ENCODE measurements at places on chromosomes 13 and 19. TPM values are rescaled to one million over a fixed set of nuclear protein-coding genes. Genes with fewer than 3 reads are reported as not detected.
A peak's percentile ranks its signal among the peaks of the same experiment; 100 is the strongest.

ZNF541 gene
- polyA plus RNA-seq: 0.03 TPM

DNA sequence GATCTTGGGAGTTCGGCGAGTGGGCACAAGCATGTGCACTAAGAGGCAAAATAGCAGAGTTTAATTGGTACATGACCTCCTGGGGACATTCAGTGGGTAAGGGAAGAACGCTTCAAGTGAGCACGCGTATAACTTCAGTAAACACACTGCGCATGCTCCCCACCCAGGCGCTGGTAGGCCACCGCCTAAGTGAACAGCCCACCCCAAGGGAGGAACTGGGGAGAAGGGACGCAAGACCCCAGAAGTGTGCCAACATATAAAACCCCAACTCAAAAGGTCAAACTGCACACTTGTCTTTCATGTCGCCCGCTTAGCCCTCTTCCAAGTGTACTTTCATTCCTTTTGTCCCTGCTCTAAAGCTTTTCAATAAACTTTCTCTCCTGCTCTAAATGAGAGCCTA, 10.5 kb upstream of the NTN5 start:
- no peak for DNase-seq

GRCh38 chr13:40391788-40392187, 274.7 kb downstream of the FOXO1 start:
- no peak for DNase-seq

GRCh38 chr19:17683078-17683477, 5.1 kb downstream of the UNC13A start:
- no peak for DNase-seq

- no peak for DNase-seq
Measured at GRCh38 chr13:42740753-42741152, 40.6 kb upstream of the FAM216B start.

FCGBP gene
- polyA plus RNA-seq: 2.4 TPM

CRX gene
- polyA plus RNA-seq: not detected

GRCh38 chr13:46552303-46552682, 677 bp upstream of the LRCH1 start:
- DNase-seq: no peak

GRCh38 chr13:75839406-75839805, 203.3 kb downstream of the LMO7 start:
- no peak for DNase-seq

DNA sequence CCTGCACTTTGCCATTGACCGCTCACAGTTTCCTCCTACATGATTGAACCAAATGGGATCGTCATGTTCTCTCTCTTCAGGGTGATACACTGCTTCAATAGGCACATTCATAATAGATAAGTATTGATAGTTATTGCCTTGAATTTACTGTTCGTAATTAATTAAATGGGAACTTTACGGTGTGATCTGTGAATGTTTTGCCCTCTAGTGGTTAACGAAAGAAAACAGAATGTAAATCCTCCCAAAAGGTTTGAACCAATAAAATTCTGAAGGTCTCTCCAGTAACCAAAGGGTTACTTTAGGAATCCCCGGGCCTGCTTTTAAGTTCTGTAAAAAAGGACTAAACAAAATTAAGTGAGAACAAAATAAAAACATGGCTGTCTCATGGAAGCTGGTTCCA, 389.3 kb downstream of the DACH1 start:
- DNase-seq: no peak

STARD13 gene
- 10.4 TPM for polyA plus RNA-seq

DPP9 gene
- 9.4 TPM for polyA plus RNA-seq

GRCh38 chr19:48415395-48415794, 21.9 kb downstream of the GRIN2D start:
- peak; percentile 52 for DNase-seq

DNA sequence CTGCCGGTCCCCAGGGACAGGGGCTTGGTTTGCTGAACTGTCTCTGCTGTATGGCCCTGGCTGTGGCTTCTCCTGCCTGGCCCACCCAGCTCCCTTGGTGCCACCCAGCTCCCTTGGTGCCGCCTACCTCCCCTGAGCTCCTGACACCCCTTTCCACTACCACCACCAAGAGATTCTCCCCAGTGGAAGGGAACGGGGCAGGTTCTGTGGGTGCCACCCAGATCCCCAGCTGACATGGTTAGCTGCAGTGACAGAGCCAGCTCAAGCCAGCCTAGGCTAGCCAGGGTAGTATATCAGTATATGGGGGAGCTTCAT, 28.5 kb upstream of the POP4 start:
- DNase-seq: no peak

DNA sequence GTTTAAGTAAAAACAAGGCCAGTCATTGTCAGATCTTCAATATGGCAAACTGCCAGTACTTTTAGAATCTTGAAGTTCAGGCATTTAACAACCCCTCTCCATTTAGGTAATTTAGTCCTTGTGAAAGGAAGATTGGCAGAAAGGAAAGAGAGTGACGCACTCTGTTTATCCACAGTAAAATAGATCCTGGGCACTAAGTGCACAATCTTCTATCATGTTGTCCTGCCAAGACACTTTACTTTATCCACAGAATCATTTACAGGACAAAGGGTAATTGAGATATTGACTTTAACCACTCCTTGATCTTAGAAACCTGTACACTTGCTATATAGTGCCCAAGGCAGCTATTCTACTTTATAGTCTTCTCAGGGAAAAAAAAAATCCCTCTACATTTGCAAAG, 786.4 kb upstream of the SLITRK1 start:
- DNase-seq: no peak

ANKLE1 gene
- polyA plus RNA-seq: 1.5 TPM

DNA sequence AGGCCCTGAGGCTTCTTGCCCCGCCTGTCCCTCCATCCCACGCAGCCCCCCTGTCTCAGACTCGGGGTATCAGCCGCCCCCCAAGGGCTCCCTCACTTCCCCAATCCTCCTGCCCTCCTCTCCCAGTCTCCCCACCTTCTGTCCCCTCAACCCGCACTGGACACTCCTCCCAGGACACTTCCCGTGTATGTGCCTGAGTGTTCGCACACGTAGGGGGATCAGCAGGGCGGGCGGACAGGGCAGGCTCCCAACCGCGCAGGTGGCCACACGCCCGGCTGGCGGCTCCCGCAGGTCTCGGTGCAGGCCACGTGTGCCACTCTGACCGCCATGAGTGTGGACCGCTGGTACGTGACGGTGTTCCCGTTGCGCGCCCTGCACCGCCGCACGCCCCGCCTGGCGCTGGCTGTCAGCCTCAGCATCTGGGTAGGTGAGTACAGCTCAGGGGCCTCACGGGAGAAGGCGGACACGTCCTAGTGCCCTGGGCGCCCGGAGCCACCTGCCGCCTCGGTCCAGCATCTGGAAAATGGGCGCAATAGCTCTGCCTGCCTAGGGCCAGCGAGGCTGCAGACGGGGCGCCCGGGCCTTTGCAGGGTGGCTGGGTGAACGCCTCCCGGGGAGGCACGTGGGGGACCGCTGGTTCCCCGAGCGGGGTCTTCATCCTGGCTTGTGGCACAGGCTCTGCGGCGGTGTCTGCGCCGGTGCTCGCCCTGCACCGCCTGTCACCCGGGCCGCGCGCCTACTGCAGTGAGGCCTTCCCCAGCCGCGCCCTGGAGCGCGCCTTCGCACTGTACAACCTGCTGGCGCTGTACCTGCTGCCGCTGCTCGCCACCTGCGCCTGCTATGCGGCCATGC, 2.3 kb downstream of the KISS1R start:
- DNase-seq: no peak

- no peak for DNase-seq
Measured at GRCh38 chr13:26019251-26019650, 32.6 kb downstream of the SHISA2 start.

- peak; percentile 9 for DNase-seq
Measured at GRCh38 chr13:20127262-20127561, 33.6 kb downstream of the GJA3 start.

DNA sequence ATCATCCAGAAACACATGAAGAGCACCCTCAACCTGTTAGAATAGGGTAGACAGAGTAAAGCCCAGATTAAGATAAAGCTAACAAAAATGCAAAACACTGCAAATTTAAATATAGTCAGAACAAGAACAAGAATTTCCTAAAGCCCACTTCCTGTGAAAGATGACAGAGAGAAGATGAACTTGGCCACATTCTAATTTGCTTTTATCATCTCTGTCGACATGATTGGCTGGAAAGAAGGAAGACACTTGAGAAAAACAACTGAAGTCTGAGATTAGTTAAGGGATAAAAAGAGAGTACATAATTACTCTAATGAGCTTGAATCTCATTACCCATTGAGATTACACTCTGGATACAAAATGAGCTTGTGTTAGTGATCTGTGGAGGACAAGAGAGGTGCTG, 537.6 kb downstream of the KLF5 start:
- DNase-seq: no peak

SMIM44 gene
- polyA plus RNA-seq: not detected

CARS2 gene
- polyA plus RNA-seq: 41.7 TPM

- no peak for DNase-seq
Measured at GRCh38 chr19:32873247-32873959, 3.8 kb upstream of the SLC7A9 start.

DNA sequence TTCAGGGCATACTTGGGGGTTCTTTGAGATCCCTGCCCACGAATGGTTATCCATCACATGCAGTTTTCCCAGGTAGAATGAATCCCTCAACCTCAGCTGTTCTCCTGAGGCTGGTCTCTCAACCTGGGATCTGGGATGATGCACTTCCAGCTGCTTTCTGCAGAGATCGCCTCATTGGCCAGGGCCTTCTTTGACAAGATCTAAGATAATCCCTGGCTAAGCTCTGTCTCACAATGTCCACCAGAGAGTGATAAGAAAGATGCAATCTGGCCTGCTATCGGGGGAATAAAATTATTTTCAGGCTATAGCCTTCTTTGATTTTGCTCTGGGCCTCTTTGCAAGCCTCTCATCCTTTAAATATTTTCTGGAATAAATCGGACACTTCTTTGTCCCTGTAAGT, 1021.1 kb downstream of the EFNB2 start:
- no peak for DNase-seq

- DNase-seq: no peak
Measured at GRCh38 chr19:24048261-24048660, 38.7 kb upstream of the ZNF254 start.

NBEA gene
- polyA plus RNA-seq: 2.8 TPM

TUBA3C gene
- not detected for polyA plus RNA-seq

DNA sequence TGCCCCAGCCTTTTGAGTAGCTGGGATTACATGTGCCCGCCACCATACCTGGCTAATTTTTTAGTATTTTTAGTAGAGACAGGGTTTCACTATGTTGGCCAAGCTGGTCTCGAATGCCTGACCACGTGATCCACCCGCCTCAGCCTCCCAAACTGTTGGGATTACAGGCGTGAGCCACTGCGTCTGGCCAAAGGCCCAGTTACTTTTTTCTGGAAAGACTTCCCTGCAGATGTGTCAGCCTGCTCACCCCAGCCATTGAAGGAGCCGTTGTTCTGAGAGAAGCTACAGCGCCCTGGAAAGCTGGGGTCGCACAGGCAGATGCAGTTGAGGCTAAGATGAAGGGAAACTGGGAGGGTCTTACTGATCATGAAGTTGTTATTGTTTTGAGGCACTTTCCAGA, 7.9 kb upstream of the ZNF626 start:
- DNase-seq: no peak

LGALS14 gene
- polyA plus RNA-seq: not detected

BRME1 gene
- polyA plus RNA-seq: 0.91 TPM

SHANK1 gene
- not detected for polyA plus RNA-seq
